ENCODE measurements at places on chromosomes 4 and X.
A peak's percentile ranks its signal among the peaks of the same experiment; 100 is the strongest.

- no peak for DNase-seq
Observed at GRCh38 chr4:10504570-10505179, 47.4 kb upstream of the ZNF518B start.

DNA sequence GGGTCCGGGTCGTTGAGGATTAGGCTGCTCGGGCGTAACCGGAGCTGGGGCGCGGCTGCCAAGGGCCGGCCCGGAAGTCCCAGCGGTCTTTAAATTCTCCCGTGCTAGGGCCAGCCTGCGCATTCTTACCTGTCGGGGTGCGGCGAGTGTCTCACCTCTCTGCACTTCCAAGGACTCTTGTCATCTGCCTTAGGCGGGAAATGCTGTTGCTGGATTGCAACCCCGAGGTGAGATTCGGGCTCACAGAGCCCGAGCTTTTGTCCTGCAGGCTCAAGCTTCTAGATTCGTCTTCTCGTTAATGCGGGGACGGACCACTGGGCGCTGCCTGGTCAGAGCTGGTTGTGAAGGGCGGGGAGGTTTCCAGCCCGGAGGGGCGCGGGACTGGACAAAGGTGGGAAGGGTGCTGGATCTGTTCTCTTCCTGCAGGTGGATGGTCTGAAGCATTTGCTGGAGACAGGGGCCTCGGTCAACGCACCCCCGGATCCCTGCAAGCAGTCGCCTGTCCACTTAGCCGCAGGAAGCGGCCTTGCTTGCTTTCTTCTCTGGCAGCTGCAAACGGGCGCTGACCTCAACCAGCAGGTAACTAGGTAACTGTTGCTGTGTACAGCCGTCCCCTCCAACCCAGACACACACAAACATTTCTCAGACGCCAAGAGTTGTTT, at the start of gene ANKRD37:
ANKRD37 (plus strand) TSS at position 118 of the 662 bp plus-strand sequence; CDS start at position 201, 83 bp downstream.
- DNase-seq: no peak

DNA sequence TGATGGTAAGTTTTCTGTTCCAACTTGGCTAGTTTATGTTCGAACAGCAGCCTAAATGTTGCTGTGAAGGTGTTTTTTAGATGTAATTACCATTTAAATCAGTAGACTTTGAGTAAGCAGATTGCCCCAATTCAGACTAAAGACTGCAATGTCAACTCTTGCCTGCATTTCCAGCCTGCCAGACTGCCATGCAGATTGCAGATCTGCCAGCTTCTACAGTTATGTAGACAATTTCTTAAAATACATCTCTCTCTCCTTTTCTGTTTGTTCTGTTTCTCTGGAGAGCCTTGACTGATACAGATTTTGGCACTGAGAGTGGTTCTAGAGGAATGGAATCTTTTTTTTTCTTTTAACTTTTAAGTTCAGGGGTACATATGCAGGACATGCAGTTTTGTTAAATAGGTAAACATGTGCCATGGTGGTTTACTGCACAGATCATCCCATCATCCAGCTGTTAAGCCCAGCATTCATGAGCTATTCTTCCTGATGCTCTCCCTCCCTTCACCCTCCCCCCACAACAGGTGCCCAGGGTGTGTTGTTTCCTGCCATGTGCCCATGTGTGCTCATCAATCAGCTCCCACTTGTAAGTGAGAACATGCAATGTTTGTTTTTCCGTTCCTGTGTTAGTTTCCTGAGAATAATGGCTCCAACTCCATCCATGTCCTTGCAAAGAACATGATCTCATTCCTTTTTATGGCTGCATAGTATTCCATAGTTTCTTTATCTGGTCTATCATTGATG, 227.8 kb downstream of the CPE start:
- no peak for DNase-seq

DNA sequence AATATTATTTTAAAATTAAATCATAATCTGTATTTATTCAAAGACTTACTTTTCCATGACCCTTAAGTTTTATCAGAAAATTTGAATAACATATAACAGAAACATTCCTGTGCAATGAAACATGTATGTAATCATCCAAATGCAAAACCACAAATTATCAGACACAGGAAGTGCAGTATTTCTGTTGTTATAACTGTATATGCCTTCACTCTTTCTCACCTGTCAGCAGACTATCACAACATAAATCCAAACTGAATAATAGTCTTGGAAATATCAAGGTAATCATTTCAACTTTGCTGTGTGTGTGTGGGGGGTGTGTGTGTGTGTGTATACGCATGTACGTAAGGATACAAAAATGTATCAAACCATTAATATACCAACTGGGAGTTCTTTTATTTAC, 285.9 kb downstream of the SLC7A11 start:
- no peak for DNase-seq

GRCh38 chr4:4866124-4866865, 6.8 kb downstream of the MSX1 start:
- DNase-seq: no peak

- no peak for DNase-seq
Observed at GRCh38 chrX:150772150-150772970, 79.2 kb downstream of the MTMR1 start.

- DNase-seq: no peak
Observed at GRCh38 chrX:49856819-49857218, 22.5 kb upstream of the USP27X start.

DNA sequence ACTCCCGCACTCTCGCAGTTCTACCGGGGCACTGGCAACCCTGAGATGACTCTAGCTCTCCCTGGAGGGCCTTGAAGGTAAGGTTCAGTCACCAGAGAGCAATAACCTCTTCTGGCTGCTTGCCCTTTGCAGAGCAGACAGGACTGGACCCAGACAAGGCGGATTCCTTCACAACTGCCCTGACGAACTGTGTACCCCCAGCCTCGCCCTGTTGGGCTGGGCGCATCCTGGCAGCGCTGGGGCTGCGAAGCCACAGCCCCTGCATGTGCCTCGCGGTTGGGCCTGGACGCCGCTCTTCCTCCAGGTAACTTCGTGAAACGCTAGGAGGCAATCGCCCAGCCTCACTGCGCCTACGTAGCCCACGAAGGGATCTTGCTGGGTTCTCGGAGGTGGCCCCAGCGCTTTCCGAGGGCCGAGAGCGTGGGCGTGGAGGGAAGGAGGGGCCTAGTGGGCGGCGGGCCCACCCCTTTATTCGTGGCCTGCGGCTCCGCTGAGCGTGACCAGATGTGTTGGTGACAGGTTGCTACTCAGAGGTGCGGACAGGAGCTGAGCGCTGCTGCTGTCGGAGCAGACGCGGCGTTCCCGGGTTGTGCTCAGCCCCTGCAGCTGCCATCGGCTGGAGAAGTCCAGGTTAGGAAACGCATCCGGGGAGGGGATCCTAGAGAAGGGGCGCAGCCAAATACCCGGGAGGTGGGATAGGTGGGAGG, 1.9 kb upstream of the MAMLD1 start:
- no peak for DNase-seq

GRCh38 chr4:35525192-35525978, 718.9 kb downstream of the ARAP2 start:
- DNase-seq: no peak

GRCh38 chr4:121182296-121182695, 18.2 kb upstream of the TNIP3 start:
- no peak for DNase-seq

GRCh38 chrX:107450823-107451509, 1.5 kb downstream of the FRMPD3 start:
- no peak for DNase-seq

GRCh38 chr4:87851953-87852352, 19.2 kb downstream of the MEPE start:
- DNase-seq: no peak

GRCh38 chrX:149937871-149938426, 342 bp downstream of the EOLA2 start:
- no peak for DNase-seq

- no peak for DNase-seq
Observed at GRCh38 chr4:7995135-7995534, 55.5 kb upstream of the AFAP1 start.

- peak; percentile 43 for DNase-seq
Observed at GRCh38 chr4:127505203-127505602, 127.6 kb upstream of the INTU start.

- DNase-seq: no peak
Observed at GRCh38 chrX:94058728-94059382, 384.8 kb downstream of the FAM133A start.

GRCh38 chr4:144647095-144647561, 1.2 kb downstream of the HHIP start:
- no peak for DNase-seq

GRCh38 chr4:186807808-186808629, 84.4 kb upstream of the FAT1 start:
- DNase-seq: no peak

GRCh38 chr4:83231620-83232076, 53.0 kb downstream of the COQ2 start:
- no peak for DNase-seq

DNA sequence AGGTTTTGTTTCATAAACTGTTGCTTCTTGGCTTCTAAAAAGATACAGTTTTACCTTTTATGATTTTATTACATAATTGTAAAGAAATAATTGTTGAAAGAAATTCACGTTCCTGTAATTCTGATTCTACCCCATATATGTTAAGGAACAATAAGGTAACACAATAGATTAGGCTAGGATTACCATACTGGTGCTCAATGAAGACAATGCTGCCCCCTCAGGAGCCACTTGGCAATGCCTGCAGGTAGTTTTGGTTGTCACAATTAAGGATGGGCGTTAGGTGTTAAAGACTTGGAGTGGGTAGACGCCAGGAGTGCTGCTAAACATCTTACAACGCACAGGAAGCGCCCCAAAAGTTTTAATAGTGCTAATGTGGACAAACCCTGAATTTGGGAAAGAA, 133.2 kb downstream of the NLGN4X start:
- no peak for DNase-seq

- DNase-seq: no peak
Observed at GRCh38 chr4:20754036-20754435, 53.8 kb downstream of the PACRGL start.

DNA sequence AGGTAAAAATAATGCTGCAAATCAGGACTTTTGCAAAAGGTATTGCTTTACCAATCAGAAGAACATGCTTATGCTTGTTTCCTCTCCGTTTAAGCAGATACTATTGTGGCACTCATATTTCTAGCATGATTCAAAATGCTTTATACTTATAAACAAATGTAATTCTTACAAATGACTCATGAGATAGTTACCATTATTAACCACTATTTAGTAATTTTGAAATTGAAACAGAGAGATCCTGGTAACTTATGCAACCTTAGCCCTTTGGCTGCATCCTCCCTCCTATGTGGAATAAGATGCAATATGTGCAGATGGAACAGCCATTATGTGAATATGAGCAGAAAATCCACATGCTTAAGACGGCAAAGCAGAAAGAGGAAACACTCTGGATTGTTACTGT, 164.7 kb downstream of the PCDH18 start:
- DNase-seq: no peak

DNA sequence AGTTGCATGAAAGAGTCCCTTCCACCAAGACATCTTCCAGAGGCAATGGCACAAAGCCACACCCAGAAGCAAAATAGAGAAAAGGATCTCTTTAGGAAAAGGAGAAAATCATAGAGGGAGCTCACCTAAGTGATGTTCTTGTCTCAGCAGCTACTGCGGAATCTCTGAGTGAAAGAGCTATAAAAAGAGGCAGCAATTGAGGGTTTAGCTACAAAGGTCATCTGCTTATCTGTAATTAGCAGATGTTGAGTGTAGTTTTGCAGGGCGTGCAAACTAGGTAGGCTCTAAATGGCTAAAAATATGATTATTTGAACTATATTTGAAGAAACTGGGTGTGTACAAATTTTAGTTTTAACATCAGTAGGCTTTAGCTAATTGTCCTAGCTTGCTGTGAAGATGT, 276.0 kb downstream of the HS3ST1 start:
- no peak for DNase-seq

DNA sequence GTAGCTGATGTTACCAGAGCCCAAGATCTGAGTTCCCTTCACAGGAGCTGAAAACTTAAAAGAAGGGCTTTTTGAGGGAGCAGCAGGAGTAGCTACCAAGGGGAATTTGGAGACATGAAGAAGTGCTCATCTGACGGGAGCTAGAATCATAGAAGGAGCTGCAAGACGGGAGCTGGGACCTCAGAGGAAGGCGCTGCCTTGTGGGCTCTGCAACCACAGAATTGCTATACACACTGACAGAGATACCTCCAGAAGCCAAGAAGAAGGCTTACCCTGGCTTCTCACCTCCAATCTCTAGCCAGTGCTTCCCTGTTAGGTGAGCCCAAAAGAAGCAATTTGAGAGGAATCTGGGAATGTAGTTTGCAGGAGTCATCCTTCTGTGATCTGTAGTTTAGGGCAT, 35.9 kb downstream of the DCAF8L2 start:
- DNase-seq: no peak
